ENCODE measurements at places on chromosomes 1 and 21.
A peak's percentile ranks its signal among the peaks of the same experiment; 100 is the strongest.

DNA sequence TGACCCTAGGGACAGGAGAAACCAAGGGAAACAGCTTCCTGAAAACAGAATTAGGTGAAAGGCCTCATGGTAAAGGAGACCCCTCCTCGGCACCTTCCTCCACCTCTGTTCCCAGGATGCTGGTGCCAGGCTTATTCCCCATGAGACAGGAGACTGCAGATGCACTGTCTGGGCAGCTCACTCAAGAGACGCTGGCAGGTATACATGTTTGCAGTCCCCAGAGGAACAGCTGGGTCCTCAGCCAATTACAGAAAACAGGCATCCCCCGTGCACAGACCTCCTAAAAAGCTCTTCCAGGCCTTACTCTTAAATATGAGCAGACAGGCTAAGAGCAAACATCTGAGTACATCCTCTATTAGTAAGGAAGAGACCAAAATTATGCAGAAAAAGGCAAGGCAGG is 6.5 kb downstream of the CCSAP start:
- no peak for DNase-seq

GRCh38 chr1:103110701-103111100 is 2.4 kb upstream of the COL11A1 start:
- no peak for DNase-seq

DNA sequence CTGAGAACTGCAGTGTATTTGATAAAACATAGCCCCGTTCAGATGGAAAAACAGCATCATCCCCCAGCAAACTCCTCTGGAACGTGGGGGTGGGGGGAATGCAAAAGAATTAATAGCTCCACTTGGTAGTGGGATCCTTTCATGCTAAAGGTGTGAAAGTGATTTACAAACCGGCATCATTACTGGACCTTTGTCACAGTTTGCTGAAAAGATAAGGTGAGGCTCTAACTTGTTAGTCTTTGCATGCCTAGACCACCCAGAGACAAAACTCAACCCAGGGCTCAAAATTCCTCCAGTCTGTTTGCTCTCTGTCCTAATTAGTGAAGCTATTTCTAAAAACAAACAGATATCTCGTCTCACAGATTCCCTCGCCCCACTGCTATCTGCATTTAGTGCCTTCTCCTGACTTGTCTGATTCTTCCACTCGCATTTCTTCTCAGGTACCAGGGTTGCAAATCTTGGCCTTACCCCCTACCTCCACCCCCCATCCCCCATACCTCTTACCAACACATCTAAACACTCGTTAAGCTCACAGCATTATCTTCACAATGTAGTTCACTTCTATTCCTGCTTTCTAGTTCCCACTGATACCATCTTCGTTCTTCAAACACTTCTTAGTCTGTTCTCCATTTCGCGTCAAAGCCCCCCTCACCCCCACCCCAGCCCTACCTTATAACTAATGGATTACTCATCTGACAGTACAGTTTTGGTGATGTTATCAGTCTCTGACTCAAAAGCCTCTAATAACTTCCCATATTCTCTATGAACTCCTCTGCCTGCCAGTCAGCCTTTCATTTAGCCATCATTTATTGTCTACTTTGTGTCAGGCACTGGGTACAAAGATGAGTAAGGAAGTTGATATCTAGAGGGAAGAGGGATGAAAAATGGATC is 11.8 kb downstream of the IER5 start:
- DNase-seq, result no peak

GRCh38 chr1:8460132-8460544 is 142.2 kb downstream of the SLC45A1 start:
- no peak for DNase-seq

DNA sequence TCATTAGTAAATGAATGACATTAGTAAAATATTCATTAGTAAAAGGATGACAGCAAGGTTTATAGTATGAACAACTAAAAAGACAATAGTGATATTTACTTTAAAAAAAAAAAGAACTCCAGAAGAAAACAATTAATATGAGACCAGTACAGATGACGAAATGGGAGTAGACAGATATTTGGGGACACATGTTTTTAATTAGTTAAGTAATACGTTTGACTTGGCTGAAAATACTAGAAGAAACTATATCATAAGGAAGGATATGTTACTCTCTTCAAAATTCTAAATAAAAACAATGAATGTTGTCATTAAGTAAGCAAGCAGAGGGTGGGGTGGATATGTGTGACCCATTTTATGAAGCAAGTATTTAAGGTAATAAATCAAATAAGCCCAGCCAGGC is 61.9 kb downstream of the GPATCH2 start:
- DNase-seq, result no peak

- DNase-seq, result no peak
Measured at GRCh38 chr1:183562701-183563100, 27.6 kb downstream of the NCF2 start.

DNA sequence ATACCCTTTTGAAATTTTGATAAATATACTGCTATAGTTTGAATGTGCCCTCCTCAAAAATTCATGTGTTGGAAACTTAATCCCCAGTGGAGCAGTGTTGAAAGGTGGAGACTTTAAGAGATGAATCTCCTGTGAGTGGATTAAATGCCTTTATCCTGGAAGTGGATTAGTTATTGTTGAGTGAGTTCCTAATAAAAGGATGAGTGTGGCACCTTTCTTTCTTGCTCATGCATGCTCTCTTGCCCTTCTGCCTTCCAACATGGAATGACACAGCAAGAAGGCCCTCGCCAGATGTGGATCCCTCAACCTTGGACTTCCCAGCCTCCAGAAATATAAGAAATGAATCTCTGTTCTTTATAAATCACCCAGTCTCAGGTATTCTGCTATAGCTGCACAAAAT is 51.8 kb downstream of the CD160 start:
- no peak for DNase-seq

DNA sequence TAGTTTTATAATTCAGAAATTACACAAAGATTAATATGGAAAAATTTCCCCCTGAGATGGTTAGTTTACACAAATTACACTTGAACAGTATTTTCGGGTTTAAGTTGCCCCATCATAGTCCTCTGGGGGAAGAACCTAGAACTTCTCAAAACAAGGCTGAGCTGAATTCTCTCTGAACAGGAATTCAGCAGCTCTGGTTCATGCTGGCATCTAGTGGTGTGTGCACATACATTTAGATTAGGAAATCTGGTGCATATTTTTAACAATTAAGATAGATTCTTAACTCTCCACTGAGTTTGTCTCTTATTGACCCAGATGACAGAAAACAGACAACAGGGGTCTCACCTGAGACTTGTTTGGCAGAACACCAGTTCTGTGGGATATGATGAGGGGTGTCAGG is 410.7 kb downstream of the DSCAM start:
- no peak for DNase-seq

DNA sequence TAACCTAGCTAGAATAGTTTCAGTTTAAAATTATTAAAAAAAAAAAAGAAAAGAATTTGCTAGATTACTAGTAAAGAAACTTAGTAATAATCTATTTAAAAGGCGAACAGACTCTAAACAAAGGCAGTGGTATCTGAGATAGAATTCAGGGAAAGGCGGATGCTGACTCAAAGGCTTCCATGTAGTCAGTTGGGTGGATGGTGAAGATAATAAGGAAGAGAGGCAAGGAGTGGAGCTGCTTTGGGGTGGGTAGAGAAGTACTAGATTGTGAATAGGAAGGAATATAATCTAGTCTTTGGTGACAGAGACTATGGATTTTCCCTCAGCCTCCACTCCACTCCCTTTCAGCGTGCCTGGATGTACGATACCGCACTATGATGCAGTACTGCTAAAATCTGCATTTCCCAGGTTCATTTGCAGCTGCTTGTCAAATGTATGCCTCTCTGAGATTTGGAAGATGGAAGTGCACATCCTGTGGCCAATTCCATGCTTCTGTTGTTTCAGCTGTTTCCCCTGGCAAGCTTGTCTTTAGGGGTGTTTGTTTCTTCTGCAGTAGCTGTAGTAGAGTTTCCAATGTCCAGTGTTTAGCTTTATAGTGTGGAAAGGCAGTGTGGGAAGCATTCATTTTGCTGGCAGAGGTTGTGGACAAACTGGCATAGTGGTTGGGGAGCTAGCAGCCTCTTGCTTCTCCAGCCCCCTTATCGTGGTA is 184.6 kb upstream of the NRIP1 start:
- no peak for DNase-seq

DNA sequence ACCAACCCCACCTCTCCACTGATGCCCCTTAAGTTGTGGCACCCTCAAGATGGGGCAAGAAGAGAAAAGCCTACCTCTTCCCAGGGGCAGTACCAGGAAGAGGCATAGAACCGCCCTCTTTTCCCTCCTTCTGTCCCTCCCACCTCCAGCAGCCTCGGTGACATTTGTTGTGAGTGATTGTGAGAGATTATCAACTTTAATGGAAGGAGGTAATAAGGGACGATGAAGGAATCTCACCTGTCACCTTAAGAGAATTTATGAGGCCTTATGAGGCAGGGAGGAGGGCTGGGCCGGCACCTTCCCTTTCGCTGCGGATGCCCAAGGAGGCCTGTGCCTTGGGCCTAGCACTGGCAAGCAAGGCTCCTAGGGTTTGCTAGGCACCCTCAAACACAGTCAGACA is 1.4 kb upstream of the ADGRB2 start:
- no peak for DNase-seq

DNA sequence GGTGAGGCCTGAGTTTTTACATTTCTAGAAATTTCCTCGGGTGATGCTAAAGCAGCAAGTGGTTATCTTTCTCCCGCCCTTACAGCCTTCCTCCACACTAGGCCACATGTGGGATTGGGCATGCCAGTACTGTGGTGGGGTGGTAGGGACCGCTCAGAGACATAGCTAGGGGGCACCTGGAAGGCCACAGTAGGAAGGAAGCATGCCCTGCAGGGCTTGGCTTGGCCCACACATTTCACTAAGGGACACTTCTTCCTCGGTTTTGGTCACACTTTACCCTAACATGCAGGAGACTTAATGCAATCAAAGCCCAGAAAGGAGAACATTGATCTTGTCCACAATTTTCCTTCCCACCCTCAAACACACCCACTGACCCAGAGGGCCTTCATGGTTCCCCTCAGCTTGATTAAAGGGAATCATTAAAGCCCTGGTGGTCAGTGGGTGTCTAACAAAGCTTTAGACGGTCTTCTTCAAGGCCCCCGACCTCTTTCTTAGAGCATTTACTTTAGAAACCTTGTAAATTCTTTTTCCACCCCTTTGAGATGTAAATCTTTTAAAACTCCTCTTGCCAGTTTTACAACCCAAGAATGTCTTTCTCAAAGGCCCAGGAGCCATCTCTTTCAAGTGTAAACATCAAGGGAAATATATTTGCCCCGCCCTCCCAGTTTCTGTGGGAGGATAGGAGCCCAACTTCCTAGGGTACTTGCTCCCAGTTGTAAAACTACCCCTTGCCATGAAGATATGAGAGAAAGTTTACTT is 246.4 kb upstream of the PTBP2 start:
- DNase-seq, result no peak

DNA sequence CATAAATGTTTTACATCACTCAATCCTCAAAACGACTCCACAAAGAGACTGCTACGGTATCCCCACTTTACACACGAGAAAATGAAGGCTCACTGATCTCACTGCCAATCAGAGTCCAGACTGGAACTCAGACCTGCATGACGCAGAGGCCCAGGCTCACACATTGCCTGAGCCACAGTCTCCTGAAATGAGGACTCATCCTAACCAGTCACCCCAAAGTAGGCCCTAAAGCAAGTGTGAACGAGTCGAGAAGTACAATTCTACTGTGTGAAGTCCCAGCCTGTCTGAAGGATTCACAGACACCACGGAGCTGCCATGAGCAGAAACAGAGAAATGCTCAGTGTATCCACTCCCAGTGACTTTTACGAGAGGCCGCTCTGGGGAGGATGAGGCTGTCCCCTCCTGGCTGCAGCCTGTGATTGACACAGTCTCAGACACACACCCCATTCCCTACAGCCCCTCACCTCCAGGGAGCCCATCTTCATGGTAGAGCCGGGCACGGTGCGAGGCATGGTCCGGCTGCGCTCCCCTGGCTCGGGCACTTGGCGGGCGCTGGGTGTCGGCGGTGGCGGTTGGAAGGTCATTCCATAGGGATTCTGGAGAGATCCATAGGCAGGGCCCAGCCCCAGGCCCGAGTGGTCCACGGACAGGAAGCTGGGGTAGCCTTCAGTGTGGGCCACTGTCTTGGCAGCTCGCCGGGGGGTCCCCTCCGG is 26.7 kb upstream of the COL16A1 start:
- DNase-seq, result no peak

DNA sequence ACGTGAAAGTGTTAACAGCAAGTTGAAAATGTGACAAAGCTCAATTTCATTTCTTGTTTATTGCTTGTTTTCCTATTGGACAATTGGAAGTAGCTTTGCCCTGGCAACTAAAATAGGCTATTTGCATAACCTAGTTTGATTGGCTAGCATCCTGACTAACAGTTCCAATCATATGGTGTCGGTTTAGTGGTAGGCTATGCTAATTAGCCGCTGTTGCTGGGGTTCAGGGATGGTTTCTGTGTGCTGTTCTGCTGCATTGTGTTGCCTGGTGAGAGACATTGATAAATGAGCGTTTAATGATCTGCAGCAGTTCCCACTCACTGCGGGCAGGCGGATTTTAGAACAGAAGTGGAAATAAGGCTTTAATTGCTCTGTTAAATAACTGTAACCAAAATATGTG is 68.5 kb downstream of the DYRK1A start:
- DNase-seq, result peak; percentile 81
